ENCODE measurements at places on chromosomes 2 and 18. TPM values are rescaled to one million over a fixed set of nuclear protein-coding genes. Genes with fewer than 3 reads are reported as not detected.

DNA sequence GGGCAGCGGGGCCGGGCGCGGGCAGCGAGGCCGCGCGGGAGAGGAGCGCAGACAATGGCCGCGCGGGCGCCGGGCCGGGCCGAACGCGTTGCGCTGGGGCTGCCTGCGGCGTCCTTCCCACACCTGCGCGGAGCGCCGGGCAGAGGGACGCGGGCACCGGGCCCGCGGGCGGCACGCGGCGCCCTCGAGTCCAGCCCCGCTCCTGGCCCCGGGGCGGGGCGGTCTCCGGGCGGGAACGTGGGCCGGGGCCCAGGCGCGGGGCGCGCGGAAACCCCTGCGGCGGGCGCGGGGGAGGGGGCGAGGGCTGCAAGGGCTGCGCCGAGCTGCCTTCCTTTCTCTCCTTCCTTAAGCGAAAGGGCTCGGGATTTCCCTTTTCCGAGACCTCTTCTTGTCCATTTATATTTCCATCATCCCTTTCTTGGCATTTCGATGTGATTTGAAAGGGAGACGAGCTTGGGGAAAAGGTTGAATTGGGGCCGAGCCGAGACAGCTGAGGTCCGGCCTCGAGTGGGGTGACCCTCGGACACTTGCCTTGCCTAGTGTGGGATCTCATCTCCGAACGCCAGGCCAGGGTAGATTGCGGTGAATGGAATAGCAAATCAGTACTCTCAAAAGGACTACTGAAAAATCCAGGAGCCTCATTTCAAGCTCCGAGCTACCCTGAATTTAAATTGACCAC, 676 bp downstream of the KLHL23 start:
- DNase-seq = peak; percentile 12
- H3K27ac ChIP-seq = no peak overlapping the region
- H3K4me1 ChIP-seq = peaks cover 21% of the 10 kb centered on the region
- H3K36me3 ChIP-seq = peaks cover 3% of the 10 kb centered on the region
- H3K27me3 ChIP-seq = peaks cover 29% of the 10 kb centered on the region

GRCh38 chr2:133919285-133919684, 334.6 kb upstream of the MGAT5 start:
- H3K27me3 ChIP-seq = peaks cover 7% of the 10 kb centered on the region
- DNase-seq = no peak
- no peak overlapping the region for H3K4me3 ChIP-seq
- no peaks in the 10 kb centered on the region for H3K36me3 ChIP-seq

Gene ALPP
- total RNA-seq = not detected

DNA sequence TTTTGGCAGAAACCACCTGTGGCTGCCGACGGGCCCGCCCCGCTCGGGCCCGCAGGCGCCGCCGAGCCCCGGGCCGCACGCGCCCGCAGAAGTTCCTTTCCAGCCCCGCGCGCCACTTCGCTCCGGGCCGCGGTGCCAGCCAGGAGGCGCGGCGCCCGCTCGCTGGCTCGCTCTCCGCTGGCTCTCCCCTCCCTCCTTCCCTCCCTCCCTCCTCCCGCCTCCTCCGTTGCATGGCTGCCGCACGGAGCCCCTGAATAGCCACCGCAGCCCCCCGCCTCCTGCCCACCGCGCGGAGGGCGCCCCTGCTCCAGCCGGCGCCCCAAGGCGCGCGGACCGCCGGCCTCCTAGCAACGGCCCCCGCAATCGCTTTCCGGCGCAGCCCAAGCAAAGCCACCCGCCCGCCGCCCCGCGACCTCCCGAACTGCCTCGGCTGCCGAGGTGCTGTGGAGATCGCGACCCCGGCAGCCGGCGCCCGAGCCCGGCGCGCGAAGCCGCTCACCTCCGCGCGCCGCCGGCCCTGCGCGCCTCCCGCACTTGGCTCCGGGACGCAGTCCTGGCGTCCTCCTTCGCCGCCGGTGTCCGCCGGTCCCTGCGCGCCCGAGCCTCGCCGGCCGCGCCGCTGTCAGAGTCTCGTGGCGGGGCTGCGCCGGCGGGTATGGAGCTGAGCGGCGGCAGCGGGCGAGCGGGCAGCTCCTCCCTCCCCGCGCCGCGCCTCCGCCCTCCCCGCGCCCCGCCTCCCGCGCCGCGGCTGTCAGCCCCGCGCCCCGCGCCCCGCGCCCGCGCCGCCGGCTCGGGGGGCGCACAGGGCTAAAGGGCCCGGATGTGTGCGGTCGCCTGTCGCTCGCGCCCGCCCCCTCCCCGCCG, at the start of gene ZBTB7C:
TSS of gene ZBTB7C (minus strand) at position 657 of the 864 bp plus-strand sequence.
- H3K36me3 ChIP-seq = no peaks in the 10 kb centered on the region
- H3K27ac ChIP-seq = peak within 1 kb of the TSS; percentile 54
- H3K27me3 ChIP-seq = peaks cover 75% of the 10 kb centered on the region

Data from activated CD4-positive, alpha-beta T cell treated with anti-CD3 and anti-CD28 coated beads, Interleukin-2, amount 10 ng/mL, durations not matched to agents 7 days and 5 days (primary cell).